ENCODE measurements at places on chromosomes 4 and X.

DNA sequence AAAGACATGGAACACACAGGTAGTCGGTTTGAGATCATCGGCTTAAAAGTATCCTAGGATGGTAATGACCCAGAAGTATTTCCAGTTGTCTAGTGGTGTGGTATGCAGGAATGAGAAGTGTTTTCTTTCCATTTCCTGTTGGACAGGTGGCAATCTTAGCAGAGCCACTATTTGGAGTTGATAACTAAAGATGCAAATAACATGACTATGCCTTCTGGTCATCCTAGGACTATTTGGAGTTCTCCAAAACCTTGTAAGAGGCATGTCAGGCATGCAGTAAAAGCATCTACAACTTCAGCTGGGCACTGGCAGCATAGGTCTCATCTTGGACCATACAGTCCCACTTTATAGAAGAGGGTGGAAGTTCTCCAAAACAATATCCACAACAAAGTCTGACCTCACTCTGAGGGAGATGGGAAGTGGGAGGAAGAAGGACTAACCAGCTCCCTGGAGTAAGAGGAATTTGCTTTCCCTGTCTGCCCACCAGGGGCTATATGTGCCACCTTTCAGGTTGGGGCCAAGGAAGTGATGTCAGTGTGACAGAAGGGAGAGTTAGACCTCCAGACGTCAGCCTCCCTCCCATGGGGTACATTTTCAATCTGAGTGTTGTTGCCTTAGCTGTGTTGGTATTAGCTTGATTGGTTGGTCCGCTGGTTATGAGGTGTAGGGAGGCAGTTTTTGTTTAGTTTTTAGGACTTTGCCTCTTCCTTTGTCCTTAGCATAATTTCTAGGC lies 101.2 kb upstream of the MYOZ2 start:
- DNase-seq, result no peak

DNA sequence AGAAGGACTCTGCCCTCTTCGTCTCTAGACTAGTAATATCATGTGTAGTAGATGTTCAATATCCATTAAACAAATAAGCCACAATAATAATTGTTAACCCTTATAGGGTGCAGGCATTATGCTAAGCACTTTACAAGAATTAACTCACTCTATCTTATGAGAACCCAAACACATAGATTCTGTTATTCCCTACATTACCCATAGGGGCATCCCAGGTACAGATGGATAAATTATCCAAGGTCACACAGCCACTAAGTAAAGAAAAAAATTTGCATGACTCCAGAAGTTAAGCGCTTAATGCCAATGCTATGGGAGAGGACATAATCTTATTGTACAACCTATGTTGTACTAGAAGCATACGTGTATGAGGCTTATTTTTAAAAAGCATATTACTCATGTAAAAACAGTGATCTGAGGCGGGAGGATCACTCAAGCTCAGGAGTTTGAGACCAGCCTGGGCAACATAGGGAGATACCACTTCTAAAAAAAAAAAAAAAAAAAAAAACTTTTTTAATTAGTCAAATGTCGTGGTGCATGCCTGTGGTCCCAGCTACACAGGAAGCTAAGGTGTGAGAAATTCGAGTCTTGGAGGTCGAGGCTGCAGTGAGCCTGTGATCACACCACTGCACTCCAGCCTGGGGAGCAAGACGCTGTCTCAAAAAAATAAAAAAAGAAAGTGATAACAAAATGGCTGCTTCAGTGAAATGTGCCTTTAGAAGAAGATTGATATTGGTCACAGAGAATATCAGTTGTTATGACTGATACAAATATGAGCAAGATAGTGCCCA lies 13.6 kb downstream of the LDB2 start:
- no peak for DNase-seq

GRCh38 chrX:153670748-153671588 lies 2.6 kb downstream of the PNCK start:
- DNase-seq, result no peak

GRCh38 chr4:39134683-39135306 lies 47.5 kb upstream of the WDR19 start:
- DNase-seq, result no peak

- no peak for DNase-seq
Measured at GRCh38 chr4:117623326-117623725, 411.0 kb upstream of the NDST3 start.

DNA sequence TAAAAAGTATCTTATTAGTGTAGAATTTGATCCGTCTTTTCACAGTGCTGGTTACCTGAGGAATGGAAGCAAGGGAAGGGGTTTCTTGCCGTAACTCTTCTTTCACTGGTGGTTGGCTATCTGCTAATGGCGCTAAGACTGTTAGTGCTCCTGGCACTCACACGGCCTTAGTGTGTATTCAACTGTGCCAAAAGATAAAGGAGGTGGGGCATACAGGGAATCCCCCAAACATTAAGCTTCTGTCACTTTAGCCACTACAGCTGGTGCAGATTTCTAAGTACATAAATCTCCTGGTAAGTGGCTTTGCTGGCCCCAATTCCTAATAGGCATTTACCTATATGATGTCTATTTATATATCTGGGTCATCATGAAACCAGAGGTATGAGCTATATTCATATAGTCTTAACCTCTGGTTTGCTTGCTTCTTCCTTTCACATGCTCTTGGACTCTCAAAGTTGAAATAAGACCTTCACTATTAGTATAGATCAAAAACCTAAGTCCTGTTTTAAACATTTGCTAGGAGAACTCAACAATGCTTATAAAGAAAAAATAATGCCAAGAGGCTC lies 95.1 kb downstream of the TSPAN7 start:
- DNase-seq, result no peak

DNA sequence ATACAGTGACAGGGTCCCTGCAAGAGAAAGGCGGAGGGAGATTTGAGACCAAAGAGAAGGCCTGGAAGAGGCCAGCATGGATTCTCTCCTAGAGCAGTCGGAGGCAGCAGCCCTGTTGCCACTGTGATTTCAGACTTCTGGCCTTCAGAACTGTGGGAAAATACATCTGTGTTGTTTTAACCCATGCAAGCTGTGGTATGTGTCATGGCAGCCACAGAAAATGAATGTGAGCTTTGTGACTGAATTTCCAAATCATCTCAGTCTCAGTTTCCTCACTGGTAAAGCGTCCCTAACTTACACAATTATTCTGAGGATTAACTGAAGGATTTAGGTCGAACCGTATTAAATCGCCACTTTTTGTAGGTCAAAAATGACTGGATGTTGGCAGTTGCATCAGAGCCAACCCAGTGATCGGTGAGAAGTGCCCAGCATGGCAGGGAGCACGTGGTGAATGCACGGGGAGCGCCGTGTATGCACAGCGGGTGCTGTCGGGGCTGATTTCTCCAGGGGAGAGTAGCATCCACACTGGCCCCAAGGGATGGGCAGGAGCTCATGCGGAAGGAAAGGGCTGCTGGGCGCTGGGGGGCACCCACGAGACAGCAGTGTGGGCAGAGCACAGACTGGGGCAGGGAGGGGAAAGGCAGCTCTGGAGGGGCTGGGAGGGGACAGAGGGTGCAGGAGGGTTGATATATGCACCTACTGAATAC lies 23.8 kb upstream of the NSG1 start:
- no peak for DNase-seq

DNA sequence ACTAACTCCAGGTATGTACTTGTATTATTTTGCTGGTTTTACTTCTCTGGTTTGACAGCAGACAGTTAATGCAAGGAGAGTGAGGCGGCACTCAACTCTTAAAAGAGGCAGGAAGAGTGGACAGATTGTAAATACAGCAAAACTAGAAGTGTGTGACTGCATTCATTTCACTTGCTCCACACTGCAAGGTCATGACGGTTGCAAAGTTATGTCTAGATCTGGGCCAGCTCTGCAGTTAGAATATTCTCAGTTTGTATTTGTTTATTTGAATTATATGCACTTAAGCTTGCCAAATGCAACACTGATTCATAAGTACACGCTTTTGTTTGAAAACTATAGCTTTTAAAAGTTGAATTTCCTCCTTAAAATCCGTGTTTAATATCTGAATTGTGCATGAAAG lies 148.9 kb downstream of the STIM2 start:
- DNase-seq, result no peak

- no peak for DNase-seq
Measured at GRCh38 chrX:32868524-32868895, 342.8 kb downstream of the DMD start.

DNA sequence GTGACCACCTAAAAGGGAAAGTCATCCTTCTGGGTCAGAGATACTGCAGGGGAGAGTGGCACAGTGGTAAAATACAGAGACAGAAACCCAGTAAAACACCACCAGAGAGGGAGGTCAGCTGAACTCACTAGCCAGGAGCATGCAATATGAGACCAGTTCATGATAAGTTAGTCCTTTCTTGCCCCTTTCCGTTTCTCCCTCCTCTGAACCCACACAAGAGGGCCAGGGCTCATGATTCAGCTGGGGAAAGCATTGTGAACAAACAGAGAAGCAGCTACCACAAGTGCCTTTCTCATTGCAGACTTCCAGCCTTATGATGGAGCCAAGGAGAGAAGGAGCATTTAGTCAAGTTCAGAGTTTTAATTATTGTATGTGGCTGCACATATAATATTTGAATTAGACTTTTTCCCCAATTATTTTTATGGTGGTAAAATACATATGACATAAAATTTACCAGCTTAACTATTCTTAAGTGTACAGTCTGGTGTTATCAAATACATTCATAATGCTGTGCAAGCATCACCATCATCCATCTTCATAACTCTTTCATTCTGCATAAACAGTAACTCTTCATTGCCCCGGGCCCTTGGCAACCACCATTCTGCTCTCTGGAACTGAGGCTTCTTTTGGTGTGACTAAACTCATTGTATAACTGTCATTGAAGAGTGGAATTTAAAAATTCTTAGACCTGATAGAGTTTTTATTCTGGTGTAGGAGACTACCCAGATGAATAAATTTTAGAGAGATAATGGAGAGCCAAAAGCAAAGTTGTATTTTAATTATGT lies 114.6 kb downstream of the DDIT4L start:
- no peak for DNase-seq

DNA sequence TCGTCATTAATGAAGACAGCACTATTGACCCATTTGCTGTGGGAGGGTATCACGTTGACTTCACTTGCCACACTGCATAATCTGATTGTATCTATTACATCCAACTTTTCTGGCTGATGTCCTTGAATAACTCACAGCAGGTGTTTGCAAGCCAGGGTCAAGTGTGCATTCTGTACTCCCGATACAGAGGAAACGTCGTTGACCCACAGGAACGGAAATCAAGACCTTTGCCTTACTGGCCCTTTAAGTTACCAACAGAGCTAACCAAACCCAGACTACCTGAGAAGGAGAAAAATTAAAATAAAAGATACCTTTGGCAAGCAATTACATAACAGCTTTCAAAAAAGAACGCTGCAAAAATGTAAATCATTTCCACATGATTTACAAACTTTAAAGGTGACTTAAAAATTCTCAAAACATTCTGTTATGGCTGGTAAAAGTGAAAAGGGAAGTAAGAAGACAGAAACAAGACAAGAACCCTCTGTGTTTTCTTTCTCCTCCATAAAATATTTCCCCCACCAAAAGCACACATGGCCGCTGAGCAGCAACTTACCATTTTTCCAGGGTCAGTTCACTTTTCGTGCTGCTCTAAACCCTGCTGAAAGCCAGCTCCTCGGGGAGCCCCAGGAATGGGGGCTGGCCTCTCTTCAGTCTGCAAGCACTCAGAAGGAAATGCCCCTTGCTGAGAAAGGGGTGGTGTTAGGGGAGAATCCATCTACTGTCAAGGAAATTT lies 6.5 kb upstream of the SHISA3 start:
- DNase-seq, result no peak

- DNase-seq, result no peak
Measured at GRCh38 chrX:150202641-150203247, 160.4 kb upstream of the MAMLD1 start.

DNA sequence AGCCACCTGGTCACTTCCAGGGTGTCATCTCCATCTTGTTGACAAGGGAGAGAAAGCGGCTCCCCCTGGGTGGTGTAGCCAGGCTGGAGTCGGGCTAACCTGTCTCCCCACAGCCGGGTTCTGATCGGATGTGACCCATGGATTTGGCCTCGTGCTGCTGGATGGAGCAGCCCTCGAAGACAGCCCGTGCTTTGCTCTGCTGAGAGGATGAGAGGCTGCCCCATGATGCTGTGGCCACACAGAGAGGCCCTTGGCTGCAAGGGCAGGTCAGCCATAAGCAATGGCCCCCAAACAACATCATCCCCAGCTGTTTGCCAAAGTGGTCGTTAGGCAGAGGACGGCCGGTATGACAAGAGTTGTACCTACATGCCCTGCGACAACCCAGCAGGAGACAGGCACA lies 106.6 kb downstream of the HMX1 start:
- DNase-seq, result no peak

GRCh38 chr4:67700116-67700737 lies 728 bp downstream of the UBA6 start:
- no peak for DNase-seq

GRCh38 chr4:168631241-168632162 lies 134.7 kb downstream of the PALLD start:
- peak; percentile 76 for DNase-seq

- DNase-seq, result no peak
Measured at GRCh38 chrX:107199491-107199890, 6.7 kb downstream of the NUP62CL start.

GRCh38 chrX:21509912-21510311 lies 135.7 kb downstream of the CNKSR2 start:
- no peak for DNase-seq

- no peak for DNase-seq
Measured at GRCh38 chr4:152822323-152822722, 42.6 kb downstream of the ARFIP1 start.

GRCh38 chrX:38632516-38632915 lies 71.2 kb downstream of the TSPAN7 start:
- DNase-seq, result no peak
